BE2C (cell line): ENCODE measurements at places on chromosomes 5 and 9.

DNA sequence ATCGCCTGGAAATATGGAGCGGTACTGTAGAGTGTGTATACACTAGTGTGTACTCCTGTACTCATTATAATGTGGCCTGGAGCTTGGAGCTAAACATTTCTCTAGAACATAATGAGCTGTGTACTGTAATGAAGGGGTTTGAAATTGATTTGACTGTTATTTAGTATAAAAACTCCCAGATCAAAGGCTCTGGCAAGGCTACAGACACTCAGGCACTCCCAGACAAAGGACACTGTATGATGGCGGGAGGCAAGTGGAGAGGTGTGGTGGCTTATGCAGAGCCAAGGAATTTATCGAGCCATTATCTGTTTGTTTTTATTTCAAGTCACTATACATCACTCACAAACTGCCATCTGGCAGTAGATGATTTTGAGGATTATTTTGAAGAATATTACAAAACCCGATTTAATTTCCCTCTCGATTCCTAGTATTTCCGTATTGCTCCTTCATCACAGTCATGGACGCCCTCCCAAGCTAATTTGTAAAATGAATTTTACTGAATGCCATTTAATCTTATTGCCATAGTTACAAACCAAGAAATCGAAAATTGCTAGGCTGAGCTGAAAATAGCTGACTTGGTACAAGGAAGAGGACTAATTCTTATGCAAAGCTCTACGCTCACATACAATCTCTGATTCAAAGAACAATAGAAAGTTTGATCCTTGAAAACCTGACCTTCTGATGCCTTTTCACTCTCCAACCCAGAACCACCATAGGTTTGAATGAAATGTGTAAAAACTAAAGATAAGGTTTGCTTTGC is 240.2 kb upstream of the SEMA6A start:
- no peak for DNase-seq

GRCh38 chr5:74974451-74975091 is 77.8 kb downstream of the GCNT4 start:
- no peak for DNase-seq

GRCh38 chr9:13992138-13993088 is 321.5 kb downstream of the NFIB start:
- DNase-seq: no peak

DNA sequence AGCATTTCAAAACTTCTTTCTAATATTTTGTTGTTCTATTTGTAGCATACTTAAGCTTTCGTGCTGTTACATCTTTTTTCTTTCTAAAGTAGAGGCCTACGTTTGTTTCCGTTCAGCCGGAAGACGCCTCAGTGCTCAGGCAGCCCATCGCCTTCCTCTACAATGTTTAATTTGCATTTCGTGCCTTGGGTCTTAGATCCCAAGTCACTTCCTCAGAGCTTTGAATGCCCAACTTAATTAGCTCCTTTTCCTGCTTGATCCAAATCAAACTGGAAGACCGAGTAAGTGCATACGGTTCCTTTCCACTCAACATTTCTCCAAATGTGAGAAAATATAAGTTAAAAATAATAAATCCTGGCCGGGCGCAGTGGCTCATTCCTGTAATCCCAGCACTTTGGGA is 43.2 kb downstream of the MRPL36 start:
- DNase-seq: no peak

DNA sequence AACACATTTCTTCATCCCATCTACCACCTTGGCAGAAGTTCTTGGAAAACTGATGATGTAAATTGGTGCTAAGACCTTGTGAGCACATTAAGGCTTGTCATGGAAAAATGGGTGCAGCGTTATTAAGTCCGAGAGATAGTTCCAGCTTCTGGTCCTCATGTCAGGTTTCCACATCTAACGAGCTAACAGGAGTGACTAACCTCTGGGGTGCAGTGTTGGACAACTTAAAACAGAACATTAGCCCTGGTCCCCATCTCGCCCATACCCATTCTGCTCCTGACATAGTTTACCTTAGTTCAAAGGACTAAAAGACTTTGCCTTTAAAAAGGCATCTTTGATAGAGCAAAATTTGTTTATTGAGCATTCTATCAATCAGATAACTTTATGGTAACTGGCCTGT is 128.0 kb downstream of the SLC1A3 start:
- DNase-seq: no peak
